ENCODE measurements at places on chromosomes 1 and 21. TPM values are rescaled to one million over a fixed set of nuclear protein-coding genes. Genes with fewer than 3 reads are reported as not detected.
A peak's percentile ranks its signal among the peaks of the same experiment; 100 is the strongest.

DNA sequence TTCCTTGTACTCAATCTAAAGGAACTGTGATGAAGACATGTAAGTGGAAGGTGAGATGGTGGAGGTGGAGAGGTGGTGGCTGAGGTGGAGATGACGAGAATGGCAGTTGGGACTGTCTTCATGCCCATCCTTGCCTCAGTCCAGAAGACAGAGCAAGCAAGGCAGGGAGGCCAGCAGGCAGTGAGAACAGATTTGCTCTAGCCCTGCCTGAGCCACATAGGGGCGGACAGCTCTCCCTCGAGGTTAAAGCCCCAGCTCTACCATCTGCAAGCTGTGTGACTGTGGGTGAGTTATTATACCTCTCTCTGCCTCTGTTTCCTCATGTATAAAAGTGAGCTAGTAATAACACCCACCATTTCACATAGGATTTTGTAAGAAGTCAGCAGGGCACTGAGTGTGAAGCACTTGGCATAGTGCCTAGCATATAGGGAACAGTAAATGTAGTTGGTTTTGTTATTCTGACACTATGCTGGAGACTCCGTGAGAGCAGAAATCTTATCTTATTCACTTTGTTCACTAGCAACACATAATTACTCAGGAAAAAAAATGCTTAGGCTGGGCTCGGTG is 4.8 kb upstream of the FAM110D start:
- DNase-seq = no peak

The KIF2C gene
- total RNA-seq = 140 TPM

The MANEAL gene
- 20.0 TPM for total RNA-seq

DNA sequence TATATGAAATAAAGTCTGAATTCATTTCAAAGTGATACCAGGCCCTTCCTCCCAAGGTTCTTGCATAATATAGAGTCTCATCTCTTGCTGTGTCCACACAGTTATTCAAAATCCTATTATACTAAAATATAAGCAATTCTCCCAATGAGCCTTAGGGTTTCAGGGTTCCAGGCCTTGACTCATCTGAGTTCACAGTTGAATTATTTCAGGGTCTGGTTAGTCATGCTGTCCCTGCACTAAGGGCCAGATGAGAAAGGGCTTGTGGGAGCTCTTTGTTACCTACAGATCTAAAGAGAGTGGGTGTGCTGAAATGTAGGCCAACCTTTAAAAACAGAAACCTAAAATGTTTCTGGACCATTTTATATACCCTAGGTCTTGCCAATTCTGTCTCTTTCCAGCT is 337.5 kb upstream of the LRRC7 start:
- no peak for DNase-seq

- DNase-seq = no peak
Observed at GRCh38 chr1:179728271-179728670, 14.8 kb upstream of the FAM163A start.

The CCDC30 gene
- total RNA-seq = 1.9 TPM

DNA sequence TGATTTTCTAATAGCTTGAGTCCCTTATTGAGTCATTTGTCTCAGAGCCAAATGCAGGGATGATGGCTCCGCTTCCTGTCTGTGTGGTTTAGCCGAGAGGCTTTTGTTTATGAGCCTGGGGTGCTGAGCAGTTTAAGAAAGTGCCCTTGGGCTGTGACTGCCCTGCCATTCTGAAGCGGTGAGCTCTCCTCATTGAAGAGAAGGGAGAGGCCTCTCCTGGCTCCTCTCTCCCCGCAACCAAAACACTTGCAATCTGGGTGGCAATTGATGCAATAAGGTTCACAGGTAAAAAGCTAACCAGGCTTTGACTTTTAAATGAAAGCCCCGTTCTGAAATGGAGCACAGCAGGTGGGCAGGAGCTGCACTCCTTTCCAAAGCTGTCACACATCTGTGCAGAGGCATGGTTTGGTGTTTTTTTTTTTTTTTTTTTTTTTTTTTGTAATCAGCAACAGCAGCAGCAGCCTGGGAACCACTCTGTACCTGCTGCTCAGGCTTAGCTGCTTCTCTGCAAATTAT is 403.7 kb downstream of the SIPA1L2 start:
- no peak for DNase-seq

DNA sequence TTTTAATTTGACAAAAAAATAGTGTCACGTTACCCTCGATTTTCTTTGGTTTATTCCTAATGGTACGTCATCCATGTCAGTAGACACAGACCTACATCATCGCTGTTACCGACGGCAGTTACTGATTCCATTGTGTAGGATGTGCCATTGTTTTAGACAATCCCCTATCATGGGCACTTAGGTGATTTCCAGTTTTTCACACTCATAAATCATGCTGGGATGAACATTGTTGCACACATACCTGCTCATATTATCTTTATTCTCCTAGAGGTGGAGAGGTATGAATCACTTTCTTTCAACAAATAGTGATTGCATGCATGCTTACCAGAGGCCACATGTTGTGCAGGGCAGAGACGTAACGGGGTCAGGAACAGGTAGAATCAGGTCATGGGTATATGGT is 79.7 kb upstream of the EFHD2 start:
- no peak for DNase-seq

The TNFRSF14 gene
- 18.9 TPM for total RNA-seq

DNA sequence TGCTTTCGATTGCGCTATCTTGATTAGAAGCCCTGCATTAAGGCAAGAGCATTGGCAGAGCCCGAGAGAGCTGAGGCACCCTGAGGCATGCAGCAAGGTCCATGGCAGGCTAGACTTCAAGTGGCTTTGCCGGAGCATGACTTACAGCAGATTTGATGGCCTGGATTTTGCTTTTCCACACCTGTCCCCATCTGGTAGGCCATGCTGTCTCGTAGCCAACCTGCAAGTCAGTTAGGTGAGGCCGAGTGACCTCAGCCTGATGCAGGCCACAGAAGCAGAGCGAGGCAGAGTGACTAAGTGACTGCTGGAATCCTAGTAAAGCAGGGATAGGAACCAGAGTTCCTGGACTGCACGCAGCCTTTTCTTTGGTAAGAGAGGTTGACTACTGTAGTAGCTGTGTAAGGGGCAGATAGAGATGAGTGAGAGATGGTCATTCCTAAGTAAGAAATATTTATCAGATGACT is 148.9 kb downstream of the PBX1 start:
- no peak for DNase-seq

DNA sequence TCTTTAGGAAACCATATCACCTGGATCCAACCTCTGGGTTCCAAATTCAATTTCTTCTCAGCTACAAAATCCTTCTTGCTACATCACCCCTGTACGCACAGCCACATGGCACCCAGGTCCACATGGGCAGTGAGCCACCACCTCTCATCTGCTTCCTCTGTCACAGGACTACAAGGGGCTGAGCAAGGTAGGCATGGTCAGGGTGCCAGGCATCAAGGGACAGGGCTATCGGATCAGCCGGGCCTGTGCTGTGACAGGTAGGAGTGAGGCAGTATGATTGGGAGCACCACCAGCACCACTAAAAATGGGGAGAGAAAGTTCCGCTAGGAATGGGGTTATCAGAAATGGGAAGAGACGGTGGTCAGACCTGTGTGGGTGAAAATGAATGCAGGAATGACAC is 29.4 kb downstream of the S100A6 start:
- no peak for DNase-seq

DNA sequence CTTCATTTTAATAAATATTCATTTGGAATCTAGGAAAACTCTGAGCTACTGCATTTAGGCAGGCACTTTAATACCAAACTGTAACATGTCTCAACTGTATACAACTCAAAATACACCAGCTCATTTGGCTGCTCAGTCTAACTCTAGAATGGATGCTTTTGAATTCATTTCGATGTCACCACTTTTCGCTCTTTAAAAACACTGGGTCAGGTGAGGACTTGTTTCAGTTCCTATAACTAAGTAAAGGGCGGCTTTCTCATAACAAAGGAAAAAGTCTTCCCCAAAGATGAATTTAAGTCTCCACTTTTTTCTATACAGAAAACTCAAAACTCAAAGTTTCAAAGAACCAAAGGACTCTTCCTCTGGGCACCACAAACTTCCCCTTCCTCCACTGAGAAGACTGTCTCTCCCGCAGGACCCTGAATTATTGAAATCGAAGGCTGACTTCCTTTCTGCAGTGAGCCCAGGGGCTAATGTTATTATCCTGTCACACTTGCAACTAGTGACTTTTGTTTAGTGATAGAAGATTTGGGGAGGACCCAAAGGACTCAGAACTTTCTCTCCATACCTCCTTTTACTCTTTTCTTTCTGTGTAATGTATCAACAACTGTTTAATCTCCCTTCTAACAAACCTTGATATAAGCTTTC is 9.7 kb upstream of the DHX9 start:
- peak; percentile 72 for DNase-seq

The ACADM gene
- 228 TPM for total RNA-seq

The GBP6 gene
- total RNA-seq = not detected

Measured in OCI-LY7 (cell line).